Stromal cell of bone marrow (primary cell): ENCODE measurements at places on chromosomes 3 and 15.

DNA sequence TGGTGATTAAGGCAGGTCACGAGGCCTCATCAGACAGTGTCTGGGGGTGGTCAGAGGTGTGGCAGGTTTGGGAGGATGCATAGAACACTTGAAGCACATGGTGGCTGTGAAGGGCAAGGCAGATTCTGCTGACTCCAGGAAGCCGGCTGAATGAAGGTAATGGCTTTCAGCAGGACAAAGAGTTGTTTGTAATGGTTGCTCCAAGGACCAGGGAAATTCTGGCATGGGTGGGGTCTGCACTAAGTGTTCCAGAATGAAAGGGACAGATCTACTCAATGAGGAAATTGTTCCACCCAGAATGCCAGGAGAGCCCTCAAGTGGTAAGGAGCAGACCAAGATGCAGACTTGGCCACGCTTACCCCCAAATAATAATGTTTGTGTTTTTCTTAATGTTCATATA is 70.7 kb upstream of the ACAD9 start:
- DNase-seq: no peak

GRCh38 chr15:40565333-40566238 is 744 bp upstream of the CCDC32 start:
- DNase-seq: no peak

DNA sequence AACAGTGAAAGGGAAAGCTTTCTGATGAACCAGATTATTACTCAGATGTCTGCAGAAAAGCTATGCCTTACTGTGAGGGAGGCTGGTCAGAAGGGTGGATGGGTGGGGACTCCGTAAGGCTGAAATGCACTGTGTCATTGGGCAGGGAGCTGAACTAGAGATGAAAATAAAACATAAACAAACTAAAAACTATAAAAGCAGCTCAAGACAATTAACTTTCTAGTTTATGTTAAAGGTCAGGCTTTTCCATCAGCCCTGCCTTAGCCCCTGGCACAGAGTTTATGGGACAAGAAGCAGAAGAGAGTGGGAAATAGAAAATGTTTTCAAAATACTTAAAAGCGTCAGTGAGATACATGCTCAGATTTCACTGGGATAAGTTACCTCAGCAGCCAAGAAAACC is 310.0 kb upstream of the UBE2E2 start:
- DNase-seq: no peak

DNA sequence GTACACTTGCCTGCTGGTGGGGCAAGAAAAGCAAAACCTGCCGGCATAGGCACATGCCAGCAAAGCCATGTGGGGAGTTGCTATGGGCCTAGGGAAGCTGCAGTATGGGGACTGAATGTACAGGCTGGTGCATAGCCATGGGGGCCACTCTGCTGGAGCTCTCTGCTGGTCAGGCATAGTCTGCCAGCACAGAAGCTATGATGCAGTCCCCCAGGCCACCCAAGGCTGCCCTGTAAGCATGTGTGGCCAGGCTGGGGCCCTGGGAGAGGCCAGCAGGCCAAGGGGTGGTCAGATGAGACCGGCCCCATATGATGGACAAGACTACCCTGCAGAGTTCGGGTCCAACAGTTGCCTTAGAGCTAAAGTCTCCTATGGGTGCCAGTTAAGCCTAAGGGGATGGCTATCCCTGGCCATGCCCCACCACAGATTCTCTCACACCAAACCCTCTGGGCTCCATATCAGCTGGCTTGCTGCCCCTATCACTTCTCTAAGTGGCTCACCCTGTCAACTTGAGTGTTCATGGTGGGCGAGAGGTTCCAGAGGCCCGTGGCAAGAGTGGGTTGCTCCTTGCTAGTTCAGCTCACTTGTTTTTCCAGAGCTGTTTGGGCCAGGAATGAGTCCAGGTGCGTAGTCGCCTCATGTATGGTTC is 41.8 kb downstream of the CEP63 start:
- DNase-seq: no peak

- DNase-seq: peak; percentile 31
Observed at GRCh38 chr15:83653639-83654378, at the start of gene ADAMTSL3. TSS of gene ADAMTSL3 (plus strand) at chr15:83654123. CDS start at chr15:83655762, 1,639 bp downstream.

DNA sequence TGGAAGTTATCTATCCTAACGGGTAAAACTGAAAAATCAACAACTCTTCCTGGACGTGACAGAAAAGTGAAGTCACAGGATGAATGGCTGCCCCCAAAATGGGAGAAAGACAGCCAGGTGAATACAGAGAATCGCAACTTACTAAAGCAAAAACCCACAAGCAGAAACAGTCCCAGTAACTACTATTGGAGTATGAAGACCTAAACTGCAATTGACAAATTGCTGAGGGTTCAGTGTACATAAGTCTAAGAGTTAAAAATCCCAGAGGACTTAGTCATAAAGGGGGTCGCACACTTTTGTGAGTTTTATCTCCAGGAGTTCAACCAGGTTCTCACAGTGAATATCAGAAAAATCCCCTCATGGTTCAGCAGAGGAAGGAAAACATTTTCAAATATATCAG is 56.8 kb upstream of the IMPG2 start:
- no peak for DNase-seq
